ENCODE measurements at places on chromosomes 11 and 22. TPM values are rescaled to one million over a fixed set of nuclear protein-coding genes. Genes with fewer than 3 reads are reported as not detected.

DPAGT1 gene
- total RNA-seq: 64.6 TPM

OOSP1 gene
- not detected for total RNA-seq

PLAAT4 gene
- total RNA-seq: 1.1 TPM

CASP12 gene
- not detected for total RNA-seq

PHETA2 gene
- total RNA-seq: 7.1 TPM

THY1 gene
- total RNA-seq: 376 TPM

KDM4E gene
- total RNA-seq: not detected

ZNF215 gene
- total RNA-seq: 14.1 TPM

MCHR1 gene
- 0.57 TPM for total RNA-seq

MPZL3 gene
- 2.1 TPM for total RNA-seq

RHOG gene
- total RNA-seq: 28.8 TPM

All from WTC11 (cell line).